ENCODE measurements at places on chromosomes 16 and 17.

GRCh38 chr17:39084558-39084957 is 66.9 kb downstream of the PLXDC1 start:
- no peak for DNase-seq

DNA sequence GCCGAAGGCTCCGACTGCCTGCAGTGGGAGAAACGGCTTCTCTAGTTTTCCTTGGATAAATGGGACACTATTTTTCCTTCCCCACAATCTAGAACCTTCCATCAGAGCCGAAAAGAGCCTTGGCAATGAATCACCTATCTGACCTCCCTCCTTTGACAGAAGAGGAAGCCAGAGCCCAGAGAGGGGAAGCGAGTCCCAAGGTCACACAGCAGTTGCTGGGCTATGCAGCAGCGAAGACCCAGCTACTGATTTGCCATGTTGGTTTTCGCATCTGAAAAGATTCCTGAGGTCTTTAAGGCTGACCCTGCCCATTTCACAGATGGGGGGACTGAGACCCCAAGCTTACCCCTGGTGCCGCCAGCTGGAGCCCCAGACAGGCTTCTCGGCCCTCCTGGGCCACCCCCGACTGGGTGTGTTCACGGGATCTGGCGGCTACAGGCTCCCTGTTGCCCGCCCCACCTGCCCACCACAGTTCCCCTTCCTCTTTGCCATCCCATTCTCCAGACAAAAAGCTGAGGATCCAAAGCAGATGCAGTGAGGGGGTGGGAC is 45.9 kb downstream of the RAI1 start:
- no peak for DNase-seq

DNA sequence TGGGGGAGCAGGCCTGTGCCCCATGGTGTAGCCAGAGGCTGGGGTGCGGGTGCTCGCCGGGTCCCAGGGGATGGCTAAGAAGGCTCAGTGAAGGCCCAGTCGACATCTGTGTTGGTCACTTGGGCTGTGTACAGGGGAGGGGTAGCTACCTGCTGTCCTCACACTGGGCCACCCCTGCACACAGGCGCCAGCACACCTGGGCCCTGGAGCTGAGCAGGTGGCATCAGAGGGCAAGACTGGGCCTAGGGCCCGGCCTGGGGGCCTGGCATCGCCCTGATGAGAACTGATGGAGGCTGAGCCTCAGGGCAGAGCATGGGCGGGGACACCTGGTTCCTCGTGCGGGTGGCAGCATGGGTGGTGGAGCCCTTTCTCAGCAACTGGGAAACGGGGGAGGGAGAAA is 870 bp upstream of the CTRB2 start:
- DNase-seq, result no peak

DNA sequence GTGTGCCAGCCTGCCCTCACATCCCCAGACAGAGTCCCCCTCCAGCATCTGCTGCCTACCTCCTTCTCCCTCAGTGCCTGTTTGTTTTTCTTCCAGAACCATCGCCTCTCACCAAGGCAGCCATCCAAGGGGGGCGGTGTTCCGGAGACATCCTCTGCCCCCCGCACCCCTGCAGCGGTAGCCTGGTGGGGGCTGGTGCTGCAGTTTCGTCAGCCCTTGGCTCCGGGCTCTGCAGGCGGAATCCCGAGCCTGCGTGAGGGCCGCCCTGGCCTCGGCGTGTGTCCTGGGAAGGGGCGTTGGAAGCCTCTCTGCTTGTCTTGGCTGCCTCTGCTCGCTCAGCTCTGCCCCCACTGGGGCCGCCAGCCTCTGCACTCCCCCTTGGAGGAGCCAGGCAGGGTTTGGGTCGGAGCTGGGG is 126.0 kb upstream of the CIBAR2 start:
- DNase-seq, result peak; percentile 62

- DNase-seq, result no peak
Observed at GRCh38 chr16:56787167-56787566, 57.2 kb downstream of the NUP93 start.

Measured in hypothalamus (tissue), 51 donors.